ENCODE measurements at places on chromosomes 12 and 14.

DNA sequence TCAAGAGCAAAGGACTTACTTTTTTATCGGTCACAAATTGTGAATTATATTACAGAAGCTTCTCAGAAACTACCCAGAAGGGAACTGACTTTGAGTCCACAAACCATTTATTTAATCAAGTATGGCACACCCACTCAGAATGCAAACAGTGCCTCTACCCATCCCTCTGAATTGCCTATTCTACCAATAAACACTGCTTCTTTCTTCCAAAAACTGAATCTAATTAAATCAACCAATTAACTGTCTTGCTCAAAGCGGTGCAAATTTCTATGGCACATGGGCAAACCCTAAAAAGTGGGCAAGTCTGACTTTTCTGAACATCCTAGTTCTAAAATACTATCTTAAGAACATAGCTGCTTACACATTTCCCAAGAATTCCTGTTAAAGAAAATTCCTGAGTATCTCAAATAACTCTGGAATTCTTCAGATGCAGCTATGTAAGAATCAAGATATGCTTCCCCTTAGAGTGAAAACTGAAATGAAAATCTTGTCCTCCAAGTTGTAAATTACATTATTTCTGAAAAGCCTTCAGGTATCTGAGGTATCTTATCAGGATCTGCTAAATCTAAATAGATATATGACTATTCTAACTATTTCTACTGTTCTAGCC, 4.3 kb downstream of the SPTLC2 start:
- no peak for DNase-seq

- DNase-seq, result no peak
These were observed 566.6 kb downstream of the RPS29 start for GRCh38 chr14:49019467-49020115.

DNA sequence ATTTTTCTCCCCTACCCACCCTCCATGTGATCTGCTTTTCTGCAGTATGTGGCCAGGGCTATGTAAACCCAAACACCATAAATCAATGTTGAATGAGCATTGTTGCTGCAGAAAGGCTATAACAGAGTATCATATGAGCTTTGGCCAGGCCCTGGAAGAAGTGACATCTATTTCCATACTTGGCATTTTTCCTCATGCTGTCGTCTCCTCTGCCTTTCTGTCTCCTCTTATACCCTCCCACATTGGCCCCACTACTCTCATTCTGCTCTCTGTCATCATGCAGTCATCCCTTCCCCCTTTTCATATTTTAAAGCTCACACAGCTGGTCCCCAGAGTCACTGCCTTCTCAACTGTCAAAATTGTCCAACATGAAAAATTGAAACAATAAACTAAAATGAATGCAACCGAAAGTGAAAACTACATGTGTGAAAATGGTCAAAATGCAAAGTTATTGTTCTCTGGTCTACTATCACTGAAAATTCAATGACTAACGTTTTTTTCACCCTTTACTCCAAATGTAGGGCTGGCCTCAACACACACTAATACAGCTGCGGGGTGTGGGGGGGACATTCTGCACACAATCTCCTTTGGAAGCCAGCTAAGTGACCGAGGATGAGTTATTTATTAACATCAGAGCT, 290.7 kb upstream of the TMPO start:
- DNase-seq, result no peak

- DNase-seq, result no peak
These were observed 803.0 kb upstream of the MGAT4C start for GRCh38 chr12:87059231-87059630.

GRCh38 chr14:32080001-32080510, 3.0 kb downstream of the ARHGAP5 start:
- no peak for DNase-seq

DNA sequence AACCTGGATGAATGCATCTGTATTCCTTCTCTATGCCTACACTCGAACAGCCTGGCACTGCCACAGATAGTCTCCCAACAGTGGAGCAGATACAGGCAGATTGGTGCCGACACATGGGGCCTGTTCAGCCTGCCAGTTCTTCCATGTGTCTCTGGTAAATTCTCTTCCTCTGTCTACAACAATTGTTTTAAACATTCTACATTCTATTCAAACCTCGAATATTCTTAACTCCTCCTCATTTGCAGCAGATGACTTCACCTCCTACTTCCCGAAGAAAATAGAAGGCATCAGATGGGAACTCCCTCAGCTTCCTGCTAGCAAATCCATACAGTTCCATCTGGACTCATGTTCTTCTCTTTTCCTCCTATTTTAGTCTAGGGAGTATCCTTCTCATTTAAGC, 43.1 kb upstream of the OTOGL start:
- DNase-seq, result no peak
